Activated naive CD4-positive, alpha-beta T cell treated with anti-CD3 and anti-CD28 coated beads for 36 hours (primary cell): ENCODE measurements at places on chromosomes 1 and 21.

- no peak for DNase-seq
Measured at GRCh38 chr1:222600281-222600680, 10.5 kb upstream of the TAF1A start.

DNA sequence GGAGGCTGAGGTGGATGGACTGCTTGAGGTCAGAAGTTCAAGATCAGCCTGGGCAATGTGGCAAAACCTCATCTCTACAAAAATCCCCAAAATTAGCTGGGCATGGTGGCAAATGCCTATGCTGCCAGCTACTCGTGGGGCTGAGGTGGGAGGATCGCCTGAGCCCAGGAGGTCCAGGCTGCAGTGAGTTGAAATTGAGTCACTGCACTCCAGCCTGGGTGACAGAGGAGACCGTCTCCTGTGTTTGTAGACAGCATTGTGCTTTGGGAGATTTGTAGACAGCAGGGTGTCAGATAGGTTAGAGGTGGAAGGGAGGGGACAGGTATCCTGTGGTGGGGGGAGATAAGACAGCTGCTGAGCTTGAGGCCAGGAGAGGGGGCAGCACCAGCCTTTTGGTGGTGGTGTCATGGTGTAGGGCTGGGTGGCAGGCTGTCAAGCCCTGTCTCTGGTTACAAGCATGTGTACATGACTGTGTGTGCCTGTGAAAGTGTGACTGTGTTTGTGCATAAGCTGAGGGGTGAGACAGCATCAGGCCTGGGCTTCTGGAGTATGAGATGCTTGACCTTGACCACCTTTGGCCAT is 15.2 kb downstream of the PPFIA4 start:
- no peak for DNase-seq

DNA sequence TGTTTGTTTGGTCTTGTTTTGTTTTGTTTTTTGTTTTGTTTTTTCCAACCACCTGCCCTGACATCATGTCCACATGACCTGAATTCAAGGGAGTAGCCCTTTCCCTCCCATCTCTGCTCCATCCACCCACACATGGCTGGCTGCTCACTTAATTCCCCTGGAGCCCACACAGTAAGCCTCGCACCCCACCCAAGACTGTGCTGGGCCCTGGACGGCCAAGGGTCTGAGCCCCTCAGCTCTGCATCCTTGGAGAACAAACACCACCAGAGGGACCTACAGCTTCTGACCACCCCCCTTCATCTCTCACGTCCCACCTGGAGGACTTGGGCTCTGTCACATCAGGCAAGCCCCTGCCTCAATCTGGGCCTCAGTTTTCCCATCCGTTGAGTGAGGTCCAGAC is 39.1 kb downstream of the MATN1 start:
- DNase-seq = no peak

- no peak for DNase-seq
Measured at GRCh38 chr21:44337449-44337848, 1.7 kb downstream of the CFAP410 start.

GRCh38 chr1:199817266-199817665 is 210.2 kb upstream of the NR5A2 start:
- no peak for DNase-seq

- DNase-seq = no peak
Measured at GRCh38 chr1:1221887-1222574, 8.1 kb upstream of the TNFRSF4 start.

DNA sequence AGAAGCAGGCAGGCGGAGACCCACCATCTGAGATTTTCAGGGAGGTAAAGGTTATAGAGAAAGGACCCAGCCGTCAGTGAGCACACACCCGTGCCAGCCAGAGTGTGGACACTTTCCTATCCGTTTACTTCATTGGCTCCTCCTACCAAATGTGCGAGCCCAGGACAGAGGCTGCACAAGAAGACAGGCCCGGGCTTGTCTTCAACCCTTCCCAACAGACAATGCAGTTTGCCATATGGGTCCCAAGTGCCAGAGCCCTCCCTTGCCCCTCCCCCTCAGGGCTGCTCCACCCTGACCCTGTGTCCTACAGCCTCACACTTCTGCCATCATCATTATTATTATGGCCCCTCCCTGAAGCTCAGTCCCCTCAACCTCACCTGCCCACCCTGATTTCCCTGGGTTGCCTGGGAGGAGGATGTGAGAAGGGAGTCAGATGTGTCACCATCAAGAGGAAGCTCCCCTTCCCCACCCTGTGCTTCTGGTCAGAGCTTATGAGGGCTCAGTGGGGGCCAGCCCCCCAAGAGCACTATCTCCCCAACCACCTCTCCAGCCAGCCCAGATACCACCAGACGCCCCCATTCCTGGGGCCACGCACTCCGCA is 9.4 kb downstream of the LAPTM5 start:
- DNase-seq = peak; percentile 59

DNA sequence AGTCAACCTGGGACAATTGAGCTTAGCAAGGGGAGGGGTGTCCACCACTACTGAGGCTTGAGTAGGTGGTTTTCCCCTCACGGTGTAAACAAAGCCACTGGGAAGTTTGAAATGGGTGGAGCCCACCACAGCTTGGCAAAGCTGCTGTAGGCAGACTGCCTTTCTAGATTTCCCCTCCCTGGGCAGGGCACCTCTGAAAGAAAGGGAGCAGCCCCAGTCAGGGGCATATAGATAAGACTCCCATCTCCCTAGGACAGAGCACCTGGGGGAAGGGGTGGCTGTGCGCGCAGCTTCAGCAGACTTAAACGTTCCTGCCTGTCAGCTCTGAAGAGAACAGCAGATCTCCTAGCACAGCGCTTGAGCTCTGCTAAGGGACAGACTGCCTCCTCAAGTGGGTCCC is 758.4 kb downstream of the LTN1 start:
- no peak for DNase-seq

DNA sequence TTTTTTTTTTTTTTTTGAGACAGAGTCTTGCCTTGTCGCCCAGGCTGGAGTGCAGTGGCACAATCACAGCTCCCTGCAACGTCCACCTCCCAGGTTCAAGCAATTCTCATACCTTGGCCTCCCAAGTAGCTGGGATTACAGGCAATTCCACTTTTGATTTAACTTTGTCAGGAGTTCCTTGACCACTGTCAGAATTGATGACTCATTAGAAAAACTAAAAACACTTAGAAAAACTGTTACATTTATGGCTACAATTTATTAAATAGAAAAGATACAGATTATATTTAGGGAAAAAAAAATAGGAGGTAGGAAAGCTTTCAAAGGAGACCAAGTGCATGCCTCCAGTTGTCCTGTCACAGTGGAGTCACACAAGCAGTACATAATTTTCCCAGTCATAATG is 20.0 kb downstream of the ZNF678 start:
- no peak for DNase-seq

GRCh38 chr1:228830954-228831481 is 95.7 kb downstream of the RHOU start:
- DNase-seq = no peak

GRCh38 chr1:111739925-111740765 is 950 bp upstream of the INKA2 start:
- DNase-seq = no peak

DNA sequence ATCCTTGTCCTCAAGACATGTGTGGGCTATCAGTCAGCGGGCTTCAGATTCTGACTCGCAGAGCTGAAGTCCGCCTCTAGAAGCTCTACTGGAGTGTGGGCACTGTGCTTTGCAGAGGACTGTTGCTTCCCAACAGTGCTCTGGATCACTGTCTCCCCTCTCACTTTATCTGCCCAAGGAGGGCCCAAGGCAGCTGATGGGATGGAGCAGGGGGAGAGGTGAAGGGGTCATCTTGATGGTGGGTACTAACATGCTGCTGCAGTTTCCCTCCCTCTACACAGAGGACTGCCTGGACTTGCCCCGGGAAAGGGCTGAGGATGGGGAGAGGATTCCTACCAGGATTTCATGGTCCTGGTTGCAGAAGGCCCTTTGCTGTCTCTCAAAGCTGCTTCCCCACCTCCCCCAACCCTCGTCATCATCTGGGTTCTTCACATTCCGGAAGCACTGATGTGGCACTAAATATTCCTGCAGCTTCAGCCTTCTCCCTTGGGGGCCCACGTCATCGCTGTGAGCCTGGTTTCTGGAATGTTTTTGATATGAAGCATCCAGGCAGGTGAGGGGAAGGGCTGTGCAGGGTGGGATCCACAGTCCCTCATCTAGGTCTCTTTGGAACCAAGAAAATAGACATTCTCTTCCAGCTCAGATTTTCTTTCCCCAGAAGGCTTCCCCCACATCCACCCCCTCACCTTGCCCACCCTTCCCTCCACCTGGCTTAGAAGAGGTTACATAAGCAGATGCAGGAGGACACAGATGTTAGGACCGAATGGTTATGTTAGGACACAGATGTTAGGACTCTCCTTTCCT is 23.2 kb downstream of the NUAK2 start:
- no peak for DNase-seq

- peak; percentile 54 for DNase-seq
Measured at GRCh38 chr1:111516005-111516535, 12.6 kb upstream of the ADORA3 start.

- DNase-seq = no peak
Measured at GRCh38 chr1:116904791-116905320, 4.9 kb upstream of the PTGFRN start.

GRCh38 chr1:245546875-245547274 is 392.1 kb downstream of the KIF26B start:
- DNase-seq = no peak

- DNase-seq = no peak
Measured at GRCh38 chr1:111511370-111511769, 7.9 kb upstream of the ADORA3 start.

DNA sequence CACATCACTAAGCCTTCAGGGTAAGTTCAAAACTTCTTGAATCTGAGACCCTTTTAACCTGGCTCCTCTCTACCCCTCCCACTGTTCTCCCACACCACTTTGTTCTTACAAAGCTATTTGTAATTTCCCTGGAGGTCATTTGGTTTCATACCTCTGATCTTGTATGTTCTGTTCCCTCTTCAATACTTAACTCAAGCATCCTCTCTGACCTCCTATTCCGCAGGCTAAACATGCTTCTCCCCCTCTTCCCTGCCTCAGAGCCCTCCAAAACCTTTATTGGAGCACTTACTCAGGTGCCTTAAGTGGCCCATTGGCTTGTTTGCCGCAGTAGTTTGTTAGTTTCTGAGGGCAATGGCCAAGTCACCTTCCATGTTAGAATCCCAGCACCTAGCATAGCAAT is 54.8 kb downstream of the SSX2IP start:
- DNase-seq = no peak

DNA sequence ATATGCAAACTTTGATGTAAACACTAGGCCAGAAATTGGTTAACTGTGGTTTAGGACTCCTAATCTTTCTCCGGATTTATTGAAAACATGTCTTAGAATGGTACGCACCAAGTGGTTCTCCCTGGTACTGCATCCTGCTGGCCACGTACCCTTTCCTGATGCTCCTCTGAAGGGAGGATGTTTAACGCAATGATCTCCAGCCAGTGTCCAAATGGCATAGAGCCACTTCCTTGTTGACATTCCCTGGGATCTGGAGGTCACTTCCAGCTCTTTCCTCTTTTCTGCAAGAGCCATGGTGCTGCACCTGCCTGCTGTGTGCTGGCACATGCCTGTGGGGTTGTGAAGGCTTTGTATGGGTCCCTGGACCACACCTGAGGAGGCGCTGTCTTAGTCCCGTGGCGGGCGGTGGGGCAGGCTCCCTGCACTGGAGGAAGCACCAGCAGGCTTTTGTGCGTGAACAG is 53.9 kb downstream of the GALNT2 start:
- peak; percentile 40 for DNase-seq

GRCh38 chr1:40983286-40983685 is 3.8 kb downstream of the CTPS1 start:
- no peak for DNase-seq

- peak; percentile 97 for DNase-seq
Measured at GRCh38 chr21:46323710-46324389, at the start of the genes C21orf58 and PCNT. Gene C21orf58, minus strand, starts transcription at chr21:46323870. Its CDS starts 1,132 bp downstream, at chr21:46322738. Gene PCNT, plus strand, starts transcription at chr21:46324156. Its CDS starts 73 bp downstream, at chr21:46324229.

DNA sequence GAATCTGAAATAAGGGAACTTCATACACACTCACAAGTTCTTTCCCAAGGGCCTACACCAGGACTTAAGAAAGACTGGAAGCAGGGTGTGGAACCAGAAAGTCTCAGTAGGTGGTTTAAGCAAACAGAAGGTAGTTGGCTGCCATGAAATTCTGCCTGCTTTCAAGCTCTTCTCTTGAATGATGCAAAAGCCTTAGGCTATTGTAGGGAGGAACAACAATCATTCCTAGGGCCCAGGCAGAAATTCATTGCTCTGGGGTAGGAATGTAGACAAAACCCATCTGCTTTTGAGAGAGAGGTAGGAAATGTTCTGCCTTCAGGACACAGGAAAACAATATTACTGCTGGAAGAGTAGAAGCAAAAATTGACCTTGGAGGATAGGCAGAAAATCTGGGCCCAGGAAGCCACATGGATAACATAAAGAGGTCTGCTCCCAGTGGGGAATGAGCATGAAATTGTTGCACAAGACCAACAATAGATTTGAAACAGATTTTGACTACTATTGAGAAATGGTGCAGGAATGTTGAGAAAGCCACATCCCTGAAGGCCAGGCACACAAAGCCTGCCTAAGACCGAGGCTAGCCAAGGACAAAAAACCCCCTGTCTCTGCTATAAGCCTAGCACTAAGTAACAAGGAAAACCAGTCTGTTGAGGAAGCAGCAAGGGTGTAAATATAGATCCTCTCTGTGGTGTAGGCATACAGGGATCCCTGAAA is 22.7 kb upstream of the SFT2D2 start:
- no peak for DNase-seq

GRCh38 chr1:199290186-199290585 is 651.3 kb downstream of the PTPRC start:
- DNase-seq = no peak

DNA sequence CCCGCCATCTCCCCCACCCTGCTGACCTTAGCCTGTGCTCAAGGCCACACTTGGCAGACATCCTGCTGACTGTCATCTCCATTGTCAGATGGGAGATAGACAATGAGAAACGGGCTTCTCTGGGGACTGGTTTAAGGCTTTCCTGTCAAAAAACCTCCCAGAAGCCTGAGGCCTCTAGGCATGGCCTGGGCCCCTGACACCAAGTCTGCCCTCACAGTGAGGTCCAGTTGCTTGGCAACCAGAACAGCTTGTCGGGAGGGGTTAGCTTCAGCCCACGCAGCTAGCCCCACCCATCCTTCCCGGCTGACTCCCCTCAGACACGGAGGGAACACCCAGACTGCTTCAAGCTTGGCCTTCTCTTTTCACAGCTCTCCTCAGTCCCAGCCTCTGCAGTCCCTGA is 11.0 kb downstream of the PLEKHA6 start:
- no peak for DNase-seq

GRCh38 chr1:67308136-67308535 is 463 bp downstream of the IL12RB2 start:
- DNase-seq = no peak

DNA sequence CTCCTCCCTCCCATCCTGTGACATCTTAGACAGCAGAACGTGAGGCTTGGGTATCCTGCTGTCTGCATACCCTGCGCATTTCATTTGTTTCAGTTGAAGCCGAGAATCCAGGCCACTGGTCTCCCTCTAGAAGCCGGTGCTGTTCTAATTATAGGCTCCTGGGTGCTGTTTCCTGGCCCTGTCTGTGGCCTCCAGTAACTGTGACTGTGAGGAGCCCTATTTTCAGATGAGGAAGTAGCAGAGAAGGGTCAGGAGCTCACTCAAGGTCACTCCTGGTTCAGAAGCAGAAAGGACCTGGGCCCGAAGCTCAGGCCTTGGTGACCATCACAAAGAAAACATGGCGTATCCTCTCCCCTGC is 24.0 kb downstream of the COQ8A start:
- no peak for DNase-seq
